Stimulated activated CD8-positive, alpha-beta memory T cell treated with anti-CD3 and anti-CD28 coated beads, Interleukin-12 subunit alpha, Interleukin-12 subunit beta, amount 100 ng/mL, for 4 hours (primary cell): ENCODE measurements at places on chromosomes 1 and 21.

DNA sequence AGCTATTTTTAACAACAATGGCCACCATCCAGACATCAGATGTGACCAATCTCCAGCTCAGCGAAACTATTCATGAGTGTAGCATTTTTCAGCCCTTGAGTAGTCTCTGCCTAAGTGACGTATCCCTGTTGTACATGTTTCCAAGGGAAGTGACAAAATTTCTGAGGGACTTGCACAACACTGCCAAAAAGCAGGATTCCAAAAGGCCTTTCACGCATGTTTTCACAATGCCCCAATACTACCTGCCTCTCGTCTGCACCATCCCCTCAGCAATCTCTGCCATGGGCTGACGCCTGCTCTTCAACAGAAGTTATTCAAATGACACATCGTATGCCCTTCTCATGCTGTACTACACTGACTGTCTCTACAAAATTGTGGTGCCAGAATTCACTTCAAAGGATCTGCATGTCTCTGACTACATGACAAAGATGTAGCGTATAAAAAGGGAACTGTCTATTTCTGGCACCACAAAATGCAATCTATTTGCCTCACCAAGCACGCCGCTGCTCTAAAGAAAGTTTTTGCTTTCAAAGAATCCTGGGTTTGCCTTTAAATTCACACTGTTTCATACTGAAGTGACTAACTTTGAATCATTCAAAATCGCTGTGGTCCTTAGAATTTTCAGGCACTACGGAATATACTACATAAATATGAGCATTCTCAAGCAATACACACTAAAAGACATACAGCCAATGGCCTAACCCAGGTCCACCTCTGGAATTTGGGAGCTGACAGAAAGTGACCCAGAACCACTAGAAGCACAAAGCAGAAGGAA lies 32.9 kb downstream of the JAK1 start:
- DNase-seq = no peak

GRCh38 chr1:68454534-68454933 lies 4.8 kb upstream of the RPE65 start:
- DNase-seq = no peak

GRCh38 chr1:14377386-14377785 lies 221.1 kb upstream of the KAZN start:
- DNase-seq = no peak

- DNase-seq = no peak
Observed at GRCh38 chr1:57424231-57425027, 569 bp upstream of the DAB1 start.

DNA sequence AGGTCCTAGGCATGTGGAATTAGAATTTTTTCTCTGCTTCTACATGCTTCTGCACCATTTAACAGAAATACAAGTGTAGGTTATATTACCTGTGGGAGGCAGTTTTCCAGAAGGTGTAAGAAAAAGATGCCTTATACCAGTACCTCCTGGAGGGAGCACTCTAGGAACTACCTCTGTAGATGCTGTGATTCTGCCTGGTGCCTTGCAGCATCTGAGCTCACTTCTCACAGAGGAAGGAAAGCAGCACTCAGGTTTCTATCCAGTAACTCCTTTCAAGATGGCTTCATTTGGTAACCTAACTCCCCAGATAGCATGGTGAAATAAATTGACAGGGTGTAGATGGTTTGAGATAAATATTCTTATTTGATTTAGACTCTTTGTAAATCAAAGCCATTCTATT lies 50.3 kb downstream of the GIPC2 start:
- DNase-seq = no peak
